ENCODE measurements at places on chromosomes 7 and 10. TPM values are rescaled to one million over a fixed set of nuclear protein-coding genes. Genes with fewer than 3 reads are reported as not detected.

Gene CHN2
- 11.0 TPM for total RNA-seq

Gene FFAR4
- 0.52 TPM for total RNA-seq

Gene VAX1
- total RNA-seq: not detected

Gene TAS2R5
- total RNA-seq: 0.52 TPM

Gene TRRAP
- 20.4 TPM for total RNA-seq

Gene THSD7A
- total RNA-seq: 4.7 TPM

Gene PAXIP1
- total RNA-seq: 7.8 TPM

Gene TMEM225B
- 0.52 TPM for total RNA-seq

Gene ZNF467
- total RNA-seq: 2.1 TPM

Gene ASB10
- total RNA-seq: 3.7 TPM

Gene DPP6
- 4.2 TPM for total RNA-seq

Gene TMEM168
- total RNA-seq: 20.4 TPM

Gene CCL24
- total RNA-seq: not detected

Gene GFRA1
- 24.0 TPM for total RNA-seq

Gene CACNA2D1
- total RNA-seq: 116 TPM

Gene C10orf143
- total RNA-seq: not detected

Gene HMX3
- total RNA-seq: not detected

Gene PKD2L1
- total RNA-seq: not detected

Gene PIP
- total RNA-seq: not detected

Gene TRIM50
- 0.52 TPM for total RNA-seq

Gene CRYGN
- total RNA-seq: not detected

Gene VPS37D
- total RNA-seq: 3.1 TPM

Gene NACAD
- 1.0 TPM for total RNA-seq

Gene CLRN3
- total RNA-seq: 0.52 TPM

Gene TMEM140
- total RNA-seq: 1.6 TPM

Gene RBP3
- total RNA-seq: not detected

Gene SLC26A3
- total RNA-seq: not detected

Gene SLC16A9
- 3.1 TPM for total RNA-seq

Gene C7orf33
- not detected for total RNA-seq

Gene CFTR
- total RNA-seq: not detected

Gene GSAP
- 6.8 TPM for total RNA-seq

Gene LZTS2
- total RNA-seq: 37.6 TPM

Gene SRRM3
- total RNA-seq: not detected

Gene OR9A2
- not detected for total RNA-seq

Gene HKDC1
- total RNA-seq: not detected

Gene ADAMTS14
- 5.7 TPM for total RNA-seq

Gene OR2A12
- not detected for total RNA-seq

Gene MNX1
- not detected for total RNA-seq

Gene INMT
- 35.5 TPM for total RNA-seq

Gene TNS3
- 33.4 TPM for total RNA-seq

Gene PAX4
- total RNA-seq: not detected

Data from skeletal muscle tissue (tissue), 5 donors.